ENCODE measurements at places on chromosomes 5 and 9. TPM values are rescaled to one million over a fixed set of nuclear protein-coding genes. Genes with fewer than 3 reads are reported as not detected.

DNA sequence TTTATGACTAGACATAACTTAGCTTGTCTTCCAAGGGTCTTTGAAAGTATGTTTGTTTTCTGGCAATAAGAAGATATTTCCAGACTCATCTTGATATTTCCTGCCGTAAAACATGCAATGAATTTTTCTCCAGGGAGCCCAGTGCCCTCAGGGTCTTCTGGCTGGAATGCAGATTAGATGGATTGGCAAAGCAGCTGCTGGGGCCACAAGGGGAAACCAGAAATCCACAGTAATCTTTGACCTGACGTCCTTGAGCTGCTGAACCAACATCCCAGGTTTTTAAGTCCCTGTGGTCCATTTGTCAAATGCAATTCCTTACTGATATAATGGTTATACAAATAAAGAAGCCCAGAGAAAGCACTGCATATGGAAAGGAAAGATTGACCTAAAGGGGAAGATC lies 93.0 kb downstream of the THBS4 start:
- DNase-seq: no peak

- DNase-seq: no peak
These were observed 933.8 kb upstream of the DMAC1 start for GRCh38 chr9:8733131-8733954.

GRCh38 chr9:83247732-83248131 lies 184.8 kb upstream of the RASEF start:
- DNase-seq: no peak

GRCh38 chr9:87803623-87804345 lies 77.9 kb downstream of the CTSL start:
- no peak for DNase-seq

DNA sequence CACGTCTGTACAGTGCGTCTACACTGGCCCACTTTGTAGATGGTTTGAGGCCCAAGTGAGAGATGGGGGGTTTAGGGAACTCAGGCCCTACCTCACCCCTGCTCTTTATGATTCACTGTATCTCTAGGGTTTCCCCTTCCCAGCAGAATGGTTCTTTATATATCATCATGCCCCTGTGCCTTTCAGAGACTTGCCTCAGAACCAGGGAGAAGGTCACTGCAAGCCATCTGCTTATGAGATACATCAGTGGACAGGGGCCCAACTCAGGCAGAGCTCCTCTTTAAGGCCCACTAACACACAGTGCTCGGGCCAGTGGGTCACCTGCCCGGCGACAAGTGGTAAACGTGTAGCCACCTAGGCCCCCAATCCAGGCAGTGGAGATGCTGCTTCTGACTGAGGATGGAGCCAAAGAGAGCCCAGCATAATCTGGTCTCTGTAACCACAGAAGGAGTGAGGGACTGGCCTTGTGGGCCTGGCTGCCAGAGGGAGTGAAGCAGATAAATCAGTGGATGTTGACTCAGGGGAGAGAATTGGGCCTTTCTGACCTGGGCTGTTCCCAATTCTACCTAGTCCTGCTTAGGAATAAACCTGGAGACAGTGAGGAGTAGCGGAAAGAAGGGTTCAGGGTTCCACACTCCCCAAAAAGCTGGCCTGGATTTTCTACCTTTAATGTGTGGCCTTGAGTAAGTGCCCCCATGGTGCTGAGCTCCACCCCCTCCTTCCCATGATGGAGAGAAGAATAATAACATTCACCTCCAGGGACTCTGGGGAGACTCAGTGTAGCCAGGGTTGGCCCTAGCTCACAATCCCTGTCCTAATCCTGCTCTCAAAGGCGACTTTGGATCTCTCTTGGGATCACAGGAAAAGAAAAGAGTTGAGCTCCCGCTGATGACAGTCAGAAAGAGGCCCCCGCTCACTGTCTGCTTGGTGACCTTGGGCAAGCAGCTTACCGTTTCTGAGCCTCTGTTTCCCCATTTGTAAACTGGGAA lies 2.8 kb upstream of the DUSP1 start:
- no peak for DNase-seq

DNA sequence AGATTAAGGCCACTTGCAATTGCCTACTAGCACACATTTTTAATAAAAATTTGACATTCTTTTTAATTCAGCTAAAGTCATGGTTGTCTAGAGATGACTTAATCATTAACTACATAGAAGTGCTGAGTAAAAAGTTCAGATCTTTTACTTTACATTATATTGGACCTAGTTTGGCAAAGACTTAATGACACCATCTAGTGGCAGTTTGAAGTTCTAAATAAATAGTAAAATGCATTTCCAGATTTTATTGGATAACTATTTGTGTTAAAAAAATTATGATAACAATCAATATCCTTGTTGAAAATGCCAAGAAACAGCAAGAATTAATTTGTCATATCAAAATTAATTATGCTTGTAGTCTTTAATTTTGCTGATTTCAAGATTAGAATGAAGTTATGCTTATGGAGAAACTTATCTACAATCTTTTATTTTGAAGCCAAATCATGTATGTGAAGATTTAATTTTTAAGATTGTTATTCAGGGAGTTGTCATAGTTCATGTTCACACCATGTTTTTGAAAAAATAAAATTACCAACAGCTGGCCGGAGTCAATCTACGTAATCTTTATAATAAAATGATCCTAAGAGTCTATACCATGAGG lies 69.6 kb upstream of the PJA2 start:
- no peak for DNase-seq

GRCh38 chr9:91285729-91286353 lies 75.9 kb downstream of the AUH start:
- DNase-seq: no peak

POMT1 gene
- 50.0 TPM for total RNA-seq

LECT2 gene
- not detected for total RNA-seq

PRRX2 gene
- not detected for total RNA-seq

ZNF474 gene
- not detected for total RNA-seq
